Activated naive CD4-positive, alpha-beta T cell treated with anti-CD3 and anti-CD28 coated beads for 36 hours (primary cell): ENCODE measurements at places on chromosomes 1 and 21.
A peak's percentile ranks its signal among the peaks of the same experiment; 100 is the strongest.

DNA sequence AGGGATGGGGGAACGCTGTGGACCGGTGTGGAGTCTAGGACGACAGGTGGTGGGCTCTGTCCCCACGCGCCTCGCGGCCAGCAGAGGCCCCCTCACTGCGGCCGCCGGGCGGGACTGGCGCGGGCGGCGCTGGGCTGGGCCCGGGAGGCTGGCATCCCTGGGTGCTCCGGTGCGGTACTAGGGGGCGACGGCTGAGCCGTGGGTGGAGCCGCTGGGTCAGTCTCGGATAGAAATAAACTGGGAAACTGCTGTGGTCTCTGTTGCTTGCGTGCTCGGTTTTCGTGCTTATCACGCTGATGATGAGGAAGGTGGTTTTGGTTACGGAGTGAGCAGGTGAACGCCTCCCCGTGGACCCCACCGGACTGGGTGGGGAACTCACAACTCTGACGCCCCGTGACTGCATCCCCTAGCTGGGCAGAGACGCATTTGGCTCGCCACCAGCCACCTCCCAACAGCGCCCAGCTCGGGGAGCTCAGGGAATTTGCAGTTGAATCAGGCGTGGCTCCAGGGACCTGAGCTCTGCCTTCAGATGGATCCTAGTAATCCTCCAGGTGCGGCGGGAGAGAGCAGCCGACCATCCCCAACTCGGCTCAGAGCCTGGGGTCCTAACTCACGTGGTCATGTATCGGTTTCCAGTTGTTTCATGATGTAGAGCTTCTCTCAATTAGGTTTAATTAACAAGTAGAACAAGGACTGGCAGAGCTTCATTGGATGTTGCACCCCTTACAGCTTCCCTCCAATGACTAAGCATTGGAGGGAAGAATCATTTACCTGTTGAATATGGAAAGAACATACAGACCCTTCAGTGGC lies 32.1 kb downstream of the HSD17B7 start:
- H3K4me1 ChIP-seq: peaks cover 15% of the 10 kb centered on the region
- no peak for DNase-seq
- peak overlapping the region; percentile 54 for H3K4me3 ChIP-seq

- no peak for DNase-seq
- no peak overlapping the region for H3K27ac ChIP-seq
- H3K4me1 ChIP-seq: peaks cover 6% of the 10 kb centered on the region
Measured at GRCh38 chr1:157249326-157249725, 111.1 kb upstream of the ETV3 start.

GRCh38 chr1:35269201-35269988 lies 886 bp downstream of the ZMYM4 start:
- H3K27me3 ChIP-seq: peaks cover 2% of the 10 kb centered on the region
- peak; percentile 8 for DNase-seq
- peaks cover 5% of the 10 kb centered on the region for H3K36me3 ChIP-seq
- H3K27ac ChIP-seq: peak overlapping the region; percentile 69
- peak overlapping the region; percentile 80 for H3K4me3 ChIP-seq

DNA sequence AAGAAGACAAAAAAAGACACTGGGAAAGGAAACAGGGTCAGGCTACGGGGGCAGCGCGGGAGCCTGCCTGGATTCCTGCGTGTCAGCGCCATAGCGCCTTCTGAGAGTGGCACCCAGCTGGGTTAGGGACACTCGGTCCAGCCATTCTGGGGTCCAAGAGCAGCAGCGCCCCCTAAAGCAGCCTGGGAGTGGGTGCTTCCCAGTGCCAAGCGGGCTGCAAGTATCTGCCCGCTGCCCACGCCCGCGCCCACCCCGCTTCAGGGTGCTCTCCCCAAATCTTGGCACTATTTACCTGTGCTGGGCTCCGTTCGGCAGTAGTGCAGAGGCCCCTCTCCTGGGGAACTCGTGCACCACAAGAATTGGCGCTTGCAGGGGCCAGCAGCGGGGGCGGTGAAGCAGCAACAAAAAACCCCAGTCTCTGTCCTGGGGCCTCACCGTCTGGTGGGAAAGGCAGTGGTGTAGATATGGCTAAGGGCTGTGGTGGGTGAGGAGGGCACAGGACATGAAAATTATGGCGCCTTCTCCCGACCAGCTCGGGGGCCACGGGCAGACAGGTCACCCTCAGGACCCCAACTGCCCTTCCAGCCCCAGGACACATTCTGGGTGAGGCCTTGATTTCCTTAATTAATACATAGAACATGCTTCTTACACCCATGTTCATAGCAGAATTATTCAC lies 24.1 kb upstream of the LBR start:
- no peak overlapping the region for H3K27ac ChIP-seq
- peaks cover 30% of the 10 kb centered on the region for H3K4me1 ChIP-seq
- peak; percentile 6 for DNase-seq

DNA sequence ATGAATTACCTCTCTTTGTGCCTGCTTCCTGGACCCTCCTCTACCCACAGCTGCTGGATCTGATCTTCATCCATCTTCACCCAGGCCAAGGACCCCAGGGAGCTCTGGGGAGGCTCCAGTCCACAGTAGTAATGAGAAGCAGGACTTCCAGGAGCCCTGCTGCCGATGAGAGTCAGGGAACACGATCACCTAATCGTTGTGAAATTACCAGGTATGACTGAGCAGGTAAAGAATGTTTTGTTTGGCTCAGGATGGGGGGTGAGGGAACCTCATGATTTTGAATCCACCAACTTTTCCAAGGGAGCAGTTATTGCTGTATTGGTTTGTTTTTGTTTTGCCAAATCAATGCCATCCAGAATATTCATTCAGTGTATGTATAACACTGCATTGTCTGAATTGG lies 454.0 kb downstream of the PLPP3 start:
- H3K27ac ChIP-seq: no peak overlapping the region
- no peak for DNase-seq
- H3K4me1 ChIP-seq: no peaks in the 10 kb centered on the region
- no peaks in the 10 kb centered on the region for H3K36me3 ChIP-seq
- no peak overlapping the region for H3K4me3 ChIP-seq
- H3K27me3 ChIP-seq: peaks cover 6% of the 10 kb centered on the region

DNA sequence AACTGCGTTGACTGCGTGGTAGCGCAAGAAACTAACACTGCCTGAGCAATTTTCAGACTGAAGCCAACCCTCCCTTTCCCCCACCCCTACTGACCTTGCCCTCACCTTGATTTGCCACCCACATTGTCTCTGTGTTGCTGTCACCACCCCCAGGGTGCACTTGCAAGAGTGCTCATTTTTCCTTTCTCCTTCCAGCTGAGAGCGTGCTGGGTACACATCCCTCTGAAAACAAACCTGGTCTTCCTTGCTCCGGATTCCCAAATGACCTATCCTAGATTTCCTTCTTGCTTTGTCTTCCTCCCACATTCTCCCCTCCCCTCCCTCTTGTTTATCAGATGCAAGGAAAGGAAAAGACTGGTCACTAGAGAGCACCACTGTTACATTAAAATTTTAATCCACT lies 24.2 kb downstream of the MPZ start:
- no peaks in the 10 kb centered on the region for H3K36me3 ChIP-seq
- H3K4me3 ChIP-seq: no peak overlapping the region
- no peaks in the 10 kb centered on the region for H3K4me1 ChIP-seq
- DNase-seq: no peak

DNA sequence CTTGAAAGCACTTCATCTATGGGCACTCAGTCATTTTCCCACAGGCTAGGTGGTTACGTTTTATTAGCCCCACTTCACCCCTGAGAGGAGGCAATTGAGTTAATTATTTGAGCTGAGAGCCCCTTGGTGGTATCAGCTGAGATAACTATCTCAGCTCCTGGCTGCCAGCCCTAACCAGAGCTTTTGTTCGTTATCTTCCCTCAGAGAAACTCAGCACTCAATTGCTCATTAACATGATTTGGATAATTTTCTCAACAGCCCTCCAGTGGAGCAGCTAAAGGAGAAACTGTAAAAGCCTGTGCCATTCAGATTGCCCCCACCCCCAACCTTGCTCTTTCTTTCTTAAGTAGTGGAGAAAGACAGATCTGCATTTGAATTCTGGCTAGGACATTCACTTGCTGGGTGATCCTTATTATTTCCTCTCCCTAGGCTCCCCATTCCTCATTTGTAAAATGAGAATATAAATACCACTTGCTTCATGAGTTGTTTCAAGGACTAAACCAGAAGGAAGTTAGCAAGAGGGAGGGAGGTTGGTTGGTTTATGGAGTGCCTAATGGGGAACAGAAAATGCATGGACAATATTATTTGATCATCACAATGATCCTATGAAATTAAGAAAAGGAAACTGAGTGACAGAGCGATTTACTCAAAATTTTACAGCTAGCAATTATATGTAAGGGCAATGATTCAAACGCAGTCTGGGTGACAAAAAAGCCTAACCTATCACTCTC lies 218.7 kb upstream of the FGGY start:
- H3K4me1 ChIP-seq: peaks cover 12% of the 10 kb centered on the region
- H3K27ac ChIP-seq: no peak overlapping the region
- H3K27me3 ChIP-seq: no peaks in the 10 kb centered on the region
- no peak for DNase-seq
- no peaks in the 10 kb centered on the region for H3K36me3 ChIP-seq

DNA sequence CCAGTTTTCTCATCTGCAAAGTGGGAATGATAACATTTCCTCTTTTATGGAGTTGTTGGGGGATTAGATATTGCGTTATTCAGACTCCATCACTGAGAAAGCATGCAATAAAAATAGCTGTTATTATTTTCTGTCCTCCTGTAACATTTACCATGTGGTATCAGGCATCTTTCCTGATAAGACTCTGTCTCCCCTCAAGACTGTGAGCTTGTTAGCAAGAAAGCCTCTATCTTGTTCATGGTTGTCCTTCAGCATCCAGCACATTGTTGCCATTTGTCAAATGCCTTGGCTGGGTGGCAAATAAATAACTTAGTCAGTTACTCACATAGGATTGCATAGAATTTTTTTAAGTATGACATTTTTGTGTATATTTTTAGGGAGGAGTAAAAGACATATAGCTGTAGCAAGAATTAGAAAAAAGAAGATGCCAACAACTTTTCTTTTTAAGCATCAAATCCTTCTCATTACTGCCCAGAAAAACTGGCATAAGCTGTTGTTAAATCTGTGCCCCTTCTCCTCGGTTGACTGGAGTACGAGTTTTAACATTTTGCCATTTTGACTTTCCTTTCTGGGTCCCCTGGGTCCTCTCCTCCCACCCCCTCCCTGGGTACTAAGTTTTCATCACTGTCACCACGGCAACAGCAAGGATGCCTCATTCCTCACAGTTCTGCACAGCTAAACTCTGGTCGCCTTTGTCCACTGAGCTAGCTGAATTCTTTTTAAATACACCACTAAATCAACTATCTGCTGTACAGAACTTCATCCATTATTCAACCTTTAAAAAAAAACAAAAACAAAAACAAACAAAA lies 1.0 kb upstream of the JAM2 start:
- H3K36me3 ChIP-seq: no peaks in the 10 kb centered on the region
- no peak overlapping the region for H3K27ac ChIP-seq
- peaks cover 34% of the 10 kb centered on the region for H3K27me3 ChIP-seq

GRCh38 chr1:77447669-77448068 lies 165.8 kb downstream of the AK5 start:
- H3K4me3 ChIP-seq: no peak overlapping the region
- H3K4me1 ChIP-seq: peaks cover 9% of the 10 kb centered on the region
- H3K27me3 ChIP-seq: no peaks in the 10 kb centered on the region
- no peak for DNase-seq
- H3K36me3 ChIP-seq: peaks cover 1% of the 10 kb centered on the region

DNA sequence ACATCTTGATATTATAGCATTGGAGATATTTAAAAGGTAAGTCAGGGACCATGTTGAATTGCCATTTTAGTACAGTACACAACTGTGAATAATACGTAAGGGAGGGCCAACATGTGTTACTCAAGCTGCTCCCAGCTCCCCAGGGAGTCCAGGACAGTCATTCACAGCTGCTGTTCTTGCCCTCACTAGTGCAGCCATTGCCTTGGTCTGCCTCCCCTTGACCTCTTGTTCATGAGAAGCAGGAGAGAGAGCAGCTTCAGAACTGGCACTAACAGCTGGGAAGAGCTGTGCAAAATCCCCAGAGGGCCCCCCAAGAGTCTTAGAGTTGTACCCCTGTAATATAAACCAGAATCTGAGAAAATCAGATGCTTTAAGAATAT lies 16.4 kb downstream of the TCEANC2 start:
- H3K36me3 ChIP-seq: peaks cover 8% of the 10 kb centered on the region
- no peak overlapping the region for H3K27ac ChIP-seq
- H3K4me3 ChIP-seq: no peak overlapping the region
- no peak for DNase-seq

GRCh38 chr1:76933847-76934815 lies 66.9 kb downstream of the ST6GALNAC5 start:
- no peaks in the 10 kb centered on the region for H3K36me3 ChIP-seq
- peaks cover 5% of the 10 kb centered on the region for H3K27me3 ChIP-seq
- DNase-seq: no peak
- H3K27ac ChIP-seq: no peak overlapping the region

DNA sequence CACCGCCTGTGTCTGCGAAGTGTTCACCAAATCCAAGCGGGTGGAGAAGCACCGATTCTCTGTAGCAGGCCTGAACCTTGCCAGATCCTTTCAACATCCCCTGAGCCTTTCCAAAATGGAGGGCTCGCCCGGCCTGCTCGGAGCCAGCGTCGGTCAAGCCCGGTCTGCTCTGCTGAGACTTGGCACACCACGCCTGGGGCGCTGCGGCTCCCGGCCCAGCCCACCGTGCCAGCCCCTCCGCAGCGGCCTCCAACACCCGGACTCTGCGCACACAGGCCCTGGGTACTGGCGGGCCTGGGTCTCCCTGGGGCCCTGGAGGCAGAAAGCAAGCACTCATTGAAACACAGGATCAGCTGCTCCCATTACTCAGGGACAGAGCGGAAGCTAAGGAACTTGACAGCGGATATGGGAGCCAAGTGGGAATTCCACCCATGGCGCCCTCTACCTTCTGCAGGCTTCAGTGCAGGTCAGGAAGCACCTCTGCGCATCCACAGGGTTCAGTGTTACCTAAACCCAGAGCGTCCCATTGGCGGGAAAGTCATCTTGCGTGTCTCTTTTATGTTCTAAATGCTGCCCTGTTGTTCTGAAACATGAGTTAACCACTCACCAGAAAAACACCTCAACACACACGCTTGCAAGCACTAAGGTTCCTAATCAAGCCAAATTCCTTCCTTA lies 159.9 kb downstream of the ZBTB18 start:
- no peak for DNase-seq
- no peak overlapping the region for H3K27ac ChIP-seq
- no peaks in the 10 kb centered on the region for H3K4me1 ChIP-seq
- no peaks in the 10 kb centered on the region for H3K36me3 ChIP-seq
- no peaks in the 10 kb centered on the region for H3K27me3 ChIP-seq
- H3K4me3 ChIP-seq: no peak overlapping the region
